Hematopoietic multipotent progenitor cell treated with erythropoietin and hydrocortisone succinate and interleukin-3 and kit ligand, for 6 days (in vitro differentiated cells): ENCODE measurements at places on chromosomes 13 and 19.
A peak's percentile ranks its signal among the peaks of the same experiment; 100 is the strongest.

- no peak for DNase-seq
Observed at GRCh38 chr19:17255150-17255621, 9.4 kb downstream of the USHBP1 start.

DNA sequence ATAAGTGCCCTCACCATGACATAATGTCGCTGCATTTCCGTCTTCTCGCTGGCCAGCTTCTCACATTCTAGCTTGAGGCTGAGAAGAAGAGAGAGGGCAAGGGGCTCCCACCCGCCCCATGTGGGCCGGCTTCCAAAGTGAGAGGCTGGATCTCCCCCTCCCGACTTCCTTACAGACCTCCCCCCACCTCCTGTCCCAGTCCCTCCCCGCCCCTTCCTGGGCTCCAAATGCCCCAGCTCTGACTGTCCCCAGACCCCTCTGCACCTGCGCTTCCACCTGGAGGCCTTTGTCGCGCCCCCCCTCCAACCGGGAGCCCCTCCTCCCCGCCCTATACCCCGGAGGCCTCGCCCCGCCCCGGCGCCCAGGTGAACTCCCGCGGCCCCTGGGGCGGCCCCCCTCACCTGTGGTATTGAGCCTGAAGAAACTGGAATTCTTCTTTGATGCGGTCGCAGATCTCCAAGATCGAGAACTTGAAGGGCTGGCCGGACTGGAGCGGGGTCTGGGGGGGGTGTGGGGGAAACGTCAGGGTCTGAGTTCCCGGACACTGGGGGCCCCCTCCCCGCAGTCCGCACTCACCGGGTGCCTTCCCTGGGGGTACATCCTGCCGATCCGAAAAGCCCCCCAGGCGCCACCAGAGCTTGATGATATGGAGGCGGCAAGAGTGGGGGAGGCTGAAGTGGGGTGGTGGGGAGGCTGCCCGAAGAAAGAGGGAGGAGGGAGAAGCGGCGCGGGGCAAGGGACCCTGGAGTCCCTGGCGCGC, 595 bp downstream of the TLE2 start:
- DNase-seq: no peak

DNA sequence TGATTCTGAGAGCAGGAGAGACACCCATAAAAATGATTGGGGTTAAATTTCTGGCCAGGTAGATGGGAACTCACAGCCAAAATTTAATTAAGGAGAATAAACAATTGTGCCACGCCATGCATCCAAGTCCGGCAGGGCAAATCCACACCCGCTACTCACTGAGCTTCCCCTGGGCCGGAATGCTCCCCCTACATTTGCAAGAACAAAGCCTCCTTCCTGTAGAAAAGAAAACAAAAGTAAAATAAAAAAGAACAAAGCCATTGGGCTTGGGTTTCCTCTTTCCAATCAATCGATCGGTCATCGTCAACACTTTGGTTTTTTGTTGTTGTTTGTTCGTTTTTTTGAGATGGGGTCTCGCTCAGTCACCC, 30.2 kb upstream of the TFDP1 start:
- DNase-seq: no peak

DNA sequence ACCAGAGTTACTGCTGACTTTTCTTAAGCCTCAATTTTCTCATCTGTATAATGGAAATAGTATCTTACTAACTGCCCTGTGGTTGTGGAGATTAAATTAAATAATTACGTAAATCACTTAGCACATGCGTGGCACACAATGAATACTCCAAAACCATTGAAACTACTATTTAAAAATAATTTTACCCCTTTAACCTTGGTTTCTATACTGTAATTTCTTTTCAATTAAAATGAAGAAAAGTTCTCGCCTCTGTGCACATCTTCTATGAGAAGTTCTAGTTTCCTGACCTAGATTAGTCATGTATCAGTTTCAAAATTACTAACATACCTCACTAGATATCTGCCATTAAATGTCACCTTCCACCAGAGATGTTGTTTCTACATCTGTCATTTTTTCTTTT, 5.7 kb downstream of the SLITRK1 start:
- no peak for DNase-seq

GRCh38 chr13:93147298-93147645, 79.3 kb upstream of the GPC6 start:
- no peak for DNase-seq

DNA sequence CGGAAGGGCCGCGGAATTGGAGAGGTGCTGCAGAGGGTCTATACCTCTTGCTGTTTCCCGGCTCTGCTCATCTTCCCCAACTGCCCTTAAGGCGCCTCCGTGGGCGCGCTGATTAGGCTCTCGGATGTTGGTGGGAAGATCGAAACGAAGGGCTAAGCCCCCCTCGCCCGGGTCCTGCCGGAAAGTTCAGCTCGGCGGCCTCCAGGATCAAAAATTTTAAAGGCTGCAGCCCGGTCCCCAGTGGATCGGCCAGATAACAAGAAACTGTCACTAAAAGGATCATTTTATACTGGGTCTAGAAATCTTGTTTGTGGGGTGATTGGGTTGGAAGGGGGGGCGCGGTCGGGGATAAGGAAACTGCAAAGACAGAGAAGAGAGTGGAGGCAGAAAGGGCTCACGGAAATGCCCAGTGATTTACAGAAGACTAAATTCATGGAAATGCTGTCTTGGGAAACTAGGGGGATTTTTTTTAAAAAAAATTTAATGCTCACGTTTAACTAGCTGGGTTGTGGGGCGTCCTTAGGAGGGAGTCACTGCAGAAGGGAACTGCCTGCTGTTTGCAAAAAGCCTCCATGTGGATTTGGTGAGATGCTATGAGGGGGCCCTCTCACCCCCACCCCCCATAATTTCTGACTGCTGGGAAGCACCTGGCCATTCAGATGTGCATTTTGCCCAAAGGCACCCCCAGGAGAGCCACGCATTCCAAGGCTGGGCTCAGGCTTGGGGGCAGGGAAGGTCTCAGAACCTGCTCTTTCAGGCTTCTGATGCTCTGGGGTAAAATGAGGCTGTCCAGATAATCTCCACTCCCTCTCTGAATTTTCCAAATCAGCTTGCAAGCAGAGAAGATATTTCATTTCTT, 7.7 kb downstream of the CDX2 start:
- DNase-seq: no peak

DNA sequence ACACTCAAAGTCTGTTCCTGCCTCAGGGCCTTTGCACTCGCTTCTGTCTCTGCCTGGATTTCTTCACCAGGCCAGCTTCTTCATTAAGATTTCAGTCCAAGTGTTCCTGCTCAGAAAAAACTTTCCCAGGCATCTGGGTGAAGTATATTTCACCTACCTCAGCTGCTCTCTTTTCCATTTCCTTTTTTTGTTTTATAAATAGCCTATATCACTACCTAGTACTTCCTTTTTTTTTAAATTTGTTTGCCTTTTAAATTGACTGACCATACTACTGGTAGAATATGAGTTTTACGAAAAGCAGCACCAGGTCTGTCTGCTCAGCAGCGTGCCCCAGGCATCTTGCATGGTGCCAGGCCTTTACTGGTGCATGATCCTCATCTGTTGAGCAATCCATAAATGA, 1064.4 kb downstream of the UQCRFS1 start:
- DNase-seq: no peak

DNA sequence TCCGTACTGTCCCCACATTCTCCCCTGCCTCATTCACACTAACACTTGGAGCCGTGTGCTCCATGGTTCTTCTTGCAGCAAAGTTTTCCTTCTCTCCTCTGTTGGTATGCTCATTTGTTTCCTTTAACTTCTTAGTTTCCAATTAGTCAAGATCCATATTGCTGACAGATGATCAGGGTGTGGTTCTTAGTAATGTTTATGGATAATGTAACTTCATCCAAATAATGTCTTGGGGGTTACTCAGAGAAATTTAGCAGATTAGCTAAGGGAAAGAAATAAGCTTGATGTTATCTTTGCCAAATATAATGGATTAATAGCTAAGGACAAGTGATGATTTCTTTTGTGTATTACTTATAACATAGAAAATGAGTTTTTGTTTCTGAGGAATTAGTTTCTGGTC, 174.4 kb downstream of the NUFIP1 start:
- no peak for DNase-seq

DNA sequence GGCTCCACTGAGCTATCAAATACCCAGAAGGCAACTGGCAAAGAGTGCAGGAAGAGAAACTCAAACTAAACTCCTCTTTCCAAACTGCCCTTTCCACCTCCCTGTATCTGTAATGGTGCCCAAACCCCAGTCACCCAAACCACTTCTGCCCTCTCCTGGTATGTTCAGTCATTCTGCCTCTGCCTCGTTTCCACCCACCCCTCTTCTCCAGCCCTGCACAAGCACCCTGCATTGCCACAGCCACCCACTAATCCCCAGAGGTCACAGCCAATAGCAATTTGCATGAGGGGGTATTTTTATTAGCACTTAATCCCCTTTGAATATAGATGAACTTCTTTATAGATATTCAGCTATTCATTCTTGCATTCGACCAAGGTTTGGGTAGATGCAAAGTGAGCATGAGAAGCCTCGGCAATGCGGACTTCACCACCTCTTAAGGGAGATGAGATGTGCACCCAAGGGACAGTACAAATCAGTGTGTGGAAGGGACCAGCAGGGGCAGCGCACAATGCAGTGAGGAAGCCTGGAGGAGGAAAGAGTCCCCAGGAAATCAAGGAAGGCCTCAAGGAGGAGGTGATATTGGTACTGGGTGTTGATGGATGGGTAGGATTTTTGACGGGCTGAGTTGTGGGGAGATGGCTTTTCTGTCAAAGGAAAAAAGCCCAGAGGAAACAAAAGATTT, 12.4 kb downstream of the TMEM272 start:
- peak; percentile 76 for DNase-seq

DNA sequence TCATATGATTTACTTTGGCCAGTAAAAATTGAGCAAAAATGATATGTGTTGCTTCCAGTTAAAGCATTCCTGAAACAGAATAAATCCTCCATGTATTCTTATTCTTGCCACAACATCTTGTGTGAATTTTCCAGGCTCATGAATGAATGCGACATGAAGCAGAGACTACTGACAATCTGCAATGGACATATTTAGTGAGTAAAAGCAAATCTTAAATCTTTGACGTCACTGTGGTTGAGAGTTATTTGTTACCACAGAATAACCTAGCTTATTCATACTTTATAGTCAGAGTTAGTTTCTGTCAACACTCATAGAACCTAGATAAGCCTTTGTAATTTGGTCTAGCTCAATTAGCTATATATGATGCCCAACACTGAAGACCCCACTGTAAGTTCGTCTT, 1443.1 kb downstream of the PCDH9 start:
- no peak for DNase-seq

- DNase-seq: no peak
Observed at GRCh38 chr13:108947551-108948030, 318.2 kb downstream of the MYO16 start.

DNA sequence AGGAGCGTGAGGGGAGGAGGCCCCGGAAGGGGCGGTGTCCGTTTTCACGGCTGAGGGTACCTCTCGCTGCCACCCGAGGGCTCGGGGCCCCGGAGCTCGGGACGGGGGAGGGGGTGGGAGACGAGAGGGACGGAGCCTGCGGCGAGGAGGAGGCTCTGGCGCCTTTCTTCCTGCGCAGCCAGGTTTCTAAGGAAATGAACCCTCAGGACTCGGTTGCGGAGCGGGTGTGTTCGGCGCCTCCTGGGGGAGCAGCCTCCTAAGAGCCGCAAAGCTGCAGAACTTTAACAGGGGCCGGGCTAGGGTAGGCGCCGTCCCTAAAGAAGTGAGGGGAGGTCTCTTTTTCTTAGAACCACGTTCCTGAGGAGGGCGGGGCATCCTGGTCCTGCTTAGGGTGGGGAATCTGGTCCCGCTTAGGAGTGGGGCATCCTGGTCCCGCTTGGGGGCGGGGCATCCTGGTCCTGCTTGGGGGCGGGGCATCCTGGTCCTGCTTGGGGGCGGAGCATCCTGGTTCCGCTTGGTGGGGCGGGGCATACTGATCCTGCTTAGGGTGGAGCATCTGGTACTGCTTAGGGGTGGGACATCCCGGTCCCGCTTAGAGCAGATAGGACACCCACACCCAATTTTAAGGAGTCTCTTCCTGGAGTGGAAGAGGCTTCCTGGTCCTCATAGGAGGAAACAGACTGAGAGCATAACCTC, 6.2 kb downstream of the SYT5 start:
- peak; percentile 70 for DNase-seq

DNA sequence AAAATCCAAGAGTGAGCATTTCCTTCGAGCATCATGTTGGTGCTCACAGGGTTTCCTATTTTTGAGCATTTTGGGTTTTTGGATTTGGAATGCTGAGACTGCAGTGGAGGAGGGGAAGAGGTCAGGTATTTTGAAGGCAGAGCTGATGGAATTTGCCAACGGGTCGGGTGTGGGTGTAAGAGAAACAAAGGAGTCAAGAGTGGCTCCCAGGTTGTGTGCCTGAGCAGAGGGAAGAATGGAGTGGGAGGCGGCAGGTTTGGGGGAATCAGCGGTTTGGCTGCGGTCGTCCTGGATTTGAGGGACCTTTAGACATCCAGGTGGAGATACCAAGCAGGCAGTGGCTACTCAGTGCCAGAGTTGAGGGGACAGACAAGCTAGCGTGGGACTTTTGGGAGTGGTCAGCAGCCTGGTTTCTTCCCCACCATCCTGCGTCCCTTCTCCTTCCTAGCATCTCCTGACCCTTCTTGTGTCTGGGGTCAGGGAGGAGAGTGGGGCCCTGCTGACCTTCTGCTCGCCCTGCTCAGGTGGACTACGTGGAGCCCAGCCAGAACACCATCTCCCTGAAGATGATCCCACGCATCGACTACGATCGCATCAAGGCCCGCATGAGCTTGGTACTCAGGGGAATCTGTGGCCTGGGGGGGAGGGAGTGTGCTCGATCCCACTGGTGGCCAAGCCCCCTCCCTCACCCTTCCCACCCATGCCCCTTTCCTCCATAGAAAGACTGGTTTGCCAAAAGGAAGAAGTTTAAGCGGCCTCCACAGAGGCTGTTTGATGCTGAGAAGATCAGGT, 14.5 kb upstream of the TIMM50 start:
- no peak for DNase-seq

DNA sequence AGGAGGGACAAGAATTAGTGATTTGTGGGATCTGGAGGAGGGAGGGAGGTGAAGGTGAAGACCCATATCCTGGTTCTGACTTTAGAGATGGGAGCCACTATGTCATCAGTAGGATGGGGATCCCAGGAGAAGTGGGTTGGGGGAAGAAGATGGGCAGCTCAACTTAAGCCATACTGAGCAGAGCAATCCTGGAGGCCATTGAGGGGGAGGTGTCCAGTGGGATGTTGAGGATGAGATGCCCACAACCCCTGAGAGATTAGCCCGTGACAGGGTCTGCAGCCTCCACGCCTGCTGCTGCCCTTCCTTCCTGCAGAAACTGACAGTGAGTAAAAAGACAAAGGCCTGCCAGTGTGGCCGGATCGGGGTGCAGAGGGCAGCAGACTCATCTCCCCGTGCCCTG, 11.2 kb upstream of the SIGLEC6 start:
- no peak for DNase-seq

DNA sequence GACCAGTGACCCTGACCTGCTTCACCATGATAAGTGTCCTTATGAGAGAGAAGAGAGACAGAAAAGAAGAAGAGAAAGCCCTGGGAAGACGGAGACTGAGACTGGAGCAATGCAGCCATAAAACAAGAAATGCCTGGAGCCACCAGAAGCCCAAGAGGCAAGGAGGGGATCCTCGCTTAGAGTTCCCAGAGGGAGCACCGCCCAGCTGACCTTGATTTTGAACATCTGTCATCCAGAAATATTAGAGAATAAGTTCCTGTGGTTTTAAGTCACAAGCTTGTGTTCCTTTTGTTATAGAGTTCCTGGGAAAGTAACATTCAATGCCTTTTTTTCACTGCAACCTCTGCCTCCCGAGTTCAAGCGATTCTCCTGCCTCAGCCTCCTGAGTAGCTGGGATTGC, 20.2 kb downstream of the CERS1 start:
- DNase-seq: no peak

GRCh38 chr13:93925990-93926389, 553.5 kb downstream of the DCT start:
- no peak for DNase-seq

- no peak for DNase-seq
Observed at GRCh38 chr13:95783747-95784146, 106.8 kb downstream of the DNAJC3 start.

GRCh38 chr19:38932425-38933179, 1.9 kb downstream of the MRPS12 start:
- DNase-seq: peak; percentile 80
